A172 (cell line): ENCODE measurements at places on chromosomes 11 and 22. TPM values are rescaled to one million over a fixed set of nuclear protein-coding genes. Genes with fewer than 3 reads are reported as not detected.

The ADM2 gene
- not detected in 2 replicates for total RNA-seq

The GAL3ST1 gene
- 0.38 TPM in 1 of 2 replicates, not detected in the other for total RNA-seq

The RIMBP3B gene
- 0.02 and 0.65 TPM in 2 replicates for total RNA-seq

The POU2AF3 gene
- not detected in 2 replicates for total RNA-seq

The HTR3A gene
- not detected in 2 replicates for total RNA-seq

The APOA1 gene
- total RNA-seq: not detected in 2 replicates

The RBM7 gene
- 39.3 and 52.8 TPM in 2 replicates for total RNA-seq

The CLDN5 gene
- total RNA-seq: not detected in 2 replicates

The LUZP2 gene
- not detected in 2 replicates for total RNA-seq

The BTBD18 gene
- total RNA-seq: not detected in 2 replicates

The CRYBB3 gene
- not detected in 2 replicates for total RNA-seq

The LINC01488 gene
- total RNA-seq: not detected in 2 replicates

The FOLR2 gene
- not detected in 2 replicates for total RNA-seq

The A4GALT gene
- 1.8 and 3.4 TPM in 2 replicates for total RNA-seq

The DRICH1 gene
- not detected in 2 replicates for total RNA-seq
